ENCODE measurements at places on chromosomes 1 and 21.

GRCh38 chr1:107545056-107545577 is 404.3 kb downstream of the NTNG1 start:
- no peak for DNase-seq

DNA sequence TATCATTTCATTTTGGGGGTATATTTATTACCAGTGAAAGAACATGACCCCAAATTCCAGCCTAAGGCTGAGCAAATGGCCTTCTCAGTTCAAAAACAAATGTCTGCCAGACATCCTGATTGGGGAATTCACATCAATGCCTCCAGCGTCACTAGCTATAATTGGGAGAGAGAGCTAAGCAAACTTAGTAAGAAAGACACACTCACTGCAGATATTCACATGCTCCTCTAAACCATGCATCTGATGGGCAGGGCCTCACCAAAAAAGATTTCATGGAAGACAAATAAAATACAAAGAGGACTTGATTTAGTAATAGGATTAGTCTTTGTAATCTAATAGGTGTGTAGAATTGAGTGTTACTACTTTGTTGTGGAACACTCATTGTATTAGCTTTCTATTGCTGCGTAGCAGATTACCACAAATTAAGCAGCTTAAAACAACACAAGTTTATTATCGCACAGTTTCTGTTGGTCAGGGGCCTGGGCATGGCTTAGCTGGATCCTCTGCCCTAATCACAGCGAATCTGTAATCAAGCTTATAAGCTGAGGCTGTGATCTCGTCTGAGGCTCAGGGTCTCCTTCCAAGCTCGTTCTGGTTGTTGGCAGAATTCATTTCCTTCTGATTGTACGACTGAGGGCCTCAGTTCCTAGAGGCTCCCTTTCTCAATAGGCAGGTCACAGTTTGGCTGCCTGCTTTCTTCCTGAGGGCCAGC is 243.0 kb downstream of the PBX1 start:
- no peak for DNase-seq

DNA sequence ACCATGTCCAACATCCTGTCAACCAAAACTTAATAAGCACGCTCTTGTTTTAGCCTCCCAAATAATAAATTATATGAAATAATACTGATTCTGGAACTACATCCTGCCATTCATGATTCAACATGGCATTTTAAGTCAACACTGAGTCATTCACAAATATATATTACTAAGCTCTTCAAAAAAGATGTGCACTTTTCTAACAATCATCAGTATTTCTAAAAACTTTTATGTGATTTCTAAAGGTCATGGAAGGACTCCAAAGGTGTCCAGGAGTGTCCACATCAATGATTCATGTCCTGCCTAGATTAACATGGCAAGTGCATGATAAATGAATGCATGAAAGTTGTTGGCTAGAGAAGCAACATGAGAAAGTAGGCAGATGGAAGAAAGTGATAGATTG is 51.6 kb downstream of the NEGR1 start:
- DNase-seq, result no peak

- DNase-seq, result no peak
These were observed 22.1 kb upstream of the IL10 start for GRCh38 chr1:206794294-206794908.

DNA sequence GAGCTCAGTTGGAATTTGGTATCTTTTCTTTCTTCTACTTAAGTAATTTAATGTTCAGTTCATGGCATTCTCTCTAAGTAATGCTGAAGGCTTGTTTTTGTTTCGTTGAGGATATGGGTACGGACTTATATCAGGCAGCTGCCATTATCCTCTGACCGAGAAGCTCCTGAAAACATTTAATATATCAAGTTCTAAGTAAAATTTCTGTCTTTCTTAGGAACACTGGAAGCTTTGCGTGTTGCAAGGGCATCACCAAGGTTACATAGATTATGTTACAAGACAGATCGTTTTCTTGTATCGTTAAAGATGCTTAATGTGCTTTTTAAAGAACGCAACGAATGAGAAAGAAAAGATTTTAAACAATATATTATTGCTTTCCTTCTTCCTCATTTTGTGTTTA is 1.0 kb upstream of the GALNT2 start:
- no peak for DNase-seq

- no peak for DNase-seq
These were observed 2.4 kb downstream of the CEPT1 start for GRCh38 chr1:111142356-111142975.

GRCh38 chr21:38821959-38822682 is 16.4 kb downstream of the ETS2 start:
- no peak for DNase-seq

GRCh38 chr1:94697839-94698238 is 122.3 kb upstream of the SLC44A3 start:
- DNase-seq, result no peak

- no peak for DNase-seq
These were observed 2.4 kb downstream of the PGLYRP4 start for GRCh38 chr1:153346077-153346723.

- DNase-seq, result no peak
These were observed 88.3 kb upstream of the ARHGAP29 start for GRCh38 chr1:94325377-94326302.

DNA sequence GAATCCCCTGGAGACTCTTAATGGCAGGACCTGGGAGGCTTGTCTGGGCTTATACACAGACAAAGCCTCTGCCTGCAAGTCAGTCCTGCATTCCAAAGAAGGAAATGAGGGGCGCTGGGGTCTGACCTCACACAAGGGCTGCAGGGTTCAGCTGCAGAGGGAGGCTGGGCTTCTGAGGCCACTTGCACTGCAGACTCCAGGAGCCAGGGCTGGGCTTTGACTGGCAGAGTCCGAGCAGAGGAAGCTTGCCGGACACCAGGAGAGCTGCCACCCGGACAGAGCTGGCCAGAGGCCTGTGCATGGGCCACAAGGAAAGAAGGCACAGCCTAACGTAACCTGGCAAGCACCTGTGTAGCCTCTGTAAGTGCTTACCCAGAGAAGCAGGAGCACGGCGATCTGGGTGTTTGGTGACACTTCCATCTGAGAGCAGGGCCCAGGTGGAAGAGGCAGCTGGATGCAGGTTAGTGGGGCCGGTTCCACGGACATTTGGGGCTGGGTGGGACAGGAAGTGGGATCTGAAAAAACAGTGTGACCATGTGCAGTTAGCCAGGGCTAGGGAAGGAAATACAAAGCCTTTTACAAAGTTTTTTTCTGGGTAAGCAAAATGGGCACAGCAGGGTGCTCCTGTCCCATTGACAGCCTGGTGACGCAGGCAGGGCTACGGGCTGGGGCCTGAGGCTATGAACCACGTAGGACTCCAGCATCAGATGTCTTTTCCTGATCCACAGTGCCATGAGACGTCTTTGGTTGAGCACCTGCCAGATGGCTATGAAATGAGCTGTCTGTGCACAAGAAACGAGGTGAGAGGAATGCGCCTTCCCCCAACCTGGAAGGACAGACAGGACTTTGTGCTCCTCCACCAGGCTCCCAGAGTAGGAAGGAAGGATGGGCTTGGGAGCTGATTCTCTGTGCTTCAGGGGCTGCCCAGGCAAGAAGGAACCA is 37.3 kb upstream of the LBR start:
- DNase-seq, result no peak

GRCh38 chr1:205258719-205259118 is 31.0 kb downstream of the TMCC2 start:
- no peak for DNase-seq

DNA sequence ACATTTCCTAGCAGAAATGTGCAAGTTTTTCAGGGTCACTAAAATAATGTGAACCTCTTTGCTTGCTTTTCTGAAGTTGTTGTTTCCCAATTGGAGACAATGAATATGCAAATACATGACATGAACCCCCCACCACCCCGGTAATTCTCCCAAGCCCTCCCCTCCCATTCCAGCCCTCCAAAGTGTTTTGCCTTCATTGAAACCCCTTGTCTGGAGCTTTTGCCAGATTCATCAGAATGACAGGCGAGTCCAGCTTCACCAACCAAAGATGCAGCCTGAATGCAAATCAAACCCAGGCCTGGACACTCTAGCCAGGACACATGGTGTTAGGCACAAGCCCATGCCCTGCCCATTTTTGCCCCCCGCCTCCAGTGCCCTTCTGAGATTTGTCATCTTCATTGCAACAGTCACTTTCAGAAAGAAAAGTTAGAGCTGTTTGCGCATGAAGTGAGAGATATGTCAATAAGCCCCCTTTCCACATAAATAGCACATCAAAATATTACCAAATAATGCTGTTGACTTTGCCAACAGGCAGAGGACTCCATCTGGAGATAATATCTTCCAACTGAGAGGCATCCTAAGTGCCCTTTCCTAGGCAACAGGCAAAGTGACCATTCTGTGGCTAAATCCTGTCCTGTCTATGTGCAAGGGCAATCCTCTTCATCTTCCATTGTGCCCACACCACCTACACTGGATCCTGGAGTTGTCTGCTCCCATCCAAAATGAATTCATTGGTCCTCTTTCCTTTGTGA is 145.6 kb upstream of the NFIA start:
- no peak for DNase-seq

DNA sequence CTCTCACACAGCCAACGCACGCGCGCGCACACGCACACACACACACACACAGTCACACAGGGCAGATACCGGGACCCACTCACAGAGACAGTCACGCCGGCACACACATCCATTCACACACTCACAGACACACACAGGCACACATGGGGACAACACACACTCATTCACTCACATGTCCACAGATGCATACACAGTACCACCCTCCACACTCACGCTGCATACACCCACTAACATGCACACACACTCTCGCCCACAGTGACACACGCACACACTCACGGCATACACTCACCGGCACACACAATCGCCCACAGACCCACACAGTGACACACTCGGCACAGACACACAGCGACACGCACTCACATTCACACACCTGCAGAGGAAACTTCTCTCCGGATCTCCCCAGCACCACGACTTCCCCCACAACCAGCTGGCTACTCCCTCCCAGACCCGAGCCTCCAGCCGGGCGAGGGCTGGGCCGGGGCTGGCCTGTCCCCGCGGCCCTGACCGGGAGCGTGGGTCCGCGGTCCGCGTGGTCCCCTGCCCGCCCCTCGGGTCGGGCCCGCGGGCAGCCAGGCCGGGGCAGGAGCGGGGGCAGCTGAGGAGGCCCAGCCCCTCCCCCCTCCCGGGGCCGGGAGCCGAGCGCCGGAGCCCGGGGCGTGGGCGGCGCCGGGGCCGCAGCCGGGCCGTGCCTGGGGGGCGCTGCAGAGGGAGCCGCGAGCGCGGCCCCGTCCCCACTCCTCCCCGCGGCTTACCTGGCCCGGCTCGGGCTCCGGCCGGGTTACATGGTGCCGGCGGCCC is 552 bp downstream of the DLGAP3 start:
- DNase-seq, result peak; percentile 82

DNA sequence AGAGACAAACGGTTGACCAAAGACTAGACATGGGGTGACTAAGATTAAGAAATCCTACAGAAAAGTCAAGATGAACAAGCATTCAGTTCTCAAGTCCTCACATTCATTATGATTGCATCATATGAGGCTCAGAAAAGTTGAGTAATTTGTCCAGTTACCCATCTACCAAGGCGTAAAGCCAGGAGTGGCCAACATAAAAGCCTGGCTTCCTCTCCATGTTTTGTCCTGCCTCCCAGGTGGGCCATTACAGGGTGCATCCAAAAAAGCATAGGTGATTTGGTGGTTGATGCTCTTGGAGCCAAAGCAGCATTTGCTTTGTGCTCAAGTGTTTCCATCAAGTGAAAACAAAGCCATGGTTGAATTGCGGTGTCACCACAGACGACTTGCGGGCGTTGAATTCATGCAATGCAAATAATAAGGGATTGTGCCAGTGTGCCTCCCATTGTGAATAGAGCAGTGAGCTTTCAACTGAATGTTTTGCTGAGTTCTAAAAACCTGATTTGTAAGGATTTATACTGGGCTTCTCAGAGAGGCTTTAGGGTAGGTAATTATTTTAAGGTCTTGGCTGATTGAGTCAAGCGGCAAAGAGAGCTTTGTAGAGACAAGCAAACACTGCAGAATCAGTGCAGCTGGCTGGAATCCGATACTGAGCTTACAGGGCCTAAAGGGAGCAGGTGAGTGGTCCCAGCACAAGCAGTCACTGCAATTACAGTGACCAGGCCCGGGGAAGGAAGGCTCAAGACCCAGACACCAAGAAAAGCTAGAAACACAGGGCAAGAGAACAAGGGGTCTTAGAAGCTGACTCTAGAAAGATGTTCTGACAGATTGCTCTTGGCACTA is 54.1 kb downstream of the KCNJ15 start:
- no peak for DNase-seq

GRCh38 chr1:59699227-59699847 is 115.4 kb upstream of the HOOK1 start:
- peak; percentile 31 for DNase-seq

DNA sequence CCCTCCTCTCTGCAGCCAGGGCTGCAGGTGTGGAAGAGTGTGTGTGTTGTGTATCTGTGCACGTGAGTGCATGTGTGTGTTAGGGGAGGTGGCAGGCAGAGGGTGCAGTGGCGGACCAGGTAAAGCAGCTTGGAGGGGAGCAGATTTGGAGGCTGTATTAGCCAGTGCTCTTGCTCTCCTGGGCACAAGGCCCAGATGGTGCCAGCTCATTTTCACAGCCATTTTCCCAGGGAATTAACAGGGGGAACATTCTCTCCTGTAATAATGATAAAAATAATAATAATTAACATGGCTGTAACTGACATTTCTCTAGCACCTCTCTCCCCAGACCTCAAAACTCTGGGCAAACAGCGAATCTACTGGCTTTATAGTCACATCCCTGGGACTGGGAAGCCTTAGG is 43.6 kb downstream of the LRRN2 start:
- DNase-seq, result no peak

DNA sequence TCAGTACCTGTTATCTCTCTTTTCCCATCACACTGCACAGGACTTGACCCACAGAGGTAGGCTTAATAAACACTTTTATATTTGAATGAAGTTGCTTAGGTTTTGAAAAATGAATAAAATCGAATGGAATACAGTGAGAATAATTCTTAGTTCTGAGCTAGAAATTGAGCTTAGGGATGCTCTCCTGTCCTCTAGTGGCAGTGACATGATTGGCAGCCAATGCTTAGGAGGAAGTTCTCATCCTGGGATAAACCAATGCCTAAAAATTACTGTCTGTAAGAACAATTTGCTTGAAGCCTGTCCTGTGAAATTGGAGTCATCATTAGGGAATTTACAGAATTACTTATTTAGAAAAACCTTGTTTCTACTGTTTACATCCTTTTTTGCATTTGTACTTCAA is 21.3 kb upstream of the CYP4X1 start:
- DNase-seq, result no peak

DNA sequence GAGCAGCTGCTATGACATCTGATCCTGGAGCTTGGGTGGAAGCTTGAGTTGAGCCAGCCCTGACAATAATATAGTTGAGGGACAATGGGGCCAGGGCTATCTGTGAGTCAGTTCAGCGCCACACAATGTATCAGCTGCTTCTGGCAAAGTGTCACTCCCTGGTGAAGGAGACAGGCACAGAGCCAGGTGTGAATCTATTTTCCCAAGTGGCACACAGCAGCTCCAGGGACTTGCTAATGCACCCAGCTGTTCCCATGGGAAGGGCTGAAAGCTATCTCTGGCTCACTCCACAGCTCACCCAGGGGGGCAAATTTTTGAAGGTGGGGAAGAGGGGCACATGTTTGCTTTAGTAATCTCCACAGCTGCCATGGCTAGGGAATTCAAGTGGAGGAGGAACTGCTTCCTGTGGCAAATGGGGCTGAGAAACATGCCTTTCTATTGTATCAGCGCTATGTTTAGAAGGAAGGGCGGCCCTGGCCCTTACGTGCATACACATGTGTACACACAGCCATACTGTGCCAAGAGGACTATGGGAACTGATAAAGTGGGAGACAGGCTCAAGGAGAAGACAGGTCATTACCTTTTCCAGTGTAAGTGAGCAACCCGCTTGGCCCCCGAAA is 2.2 kb downstream of the CYB5R1 start:
- DNase-seq, result no peak

- DNase-seq, result no peak
These were observed 19.1 kb downstream of the COL24A1 start for GRCh38 chr1:86137436-86137835.
